D341Med (cell line): ENCODE measurements at places on chromosomes 1 and 21.

GRCh38 chr1:54546651-54547401 is 1.2 kb upstream of the ACOT11 start:
- no peak for DNase-seq

- peak; percentile 94 for DNase-seq
These were observed at the start of gene SYT14 for GRCh38 chr1:209937996-209938959. SYT14 (plus strand) TSS chr1:209938217; CDS start chr1:209938265, 48 bp downstream.

- DNase-seq, result no peak
These were observed 5.7 kb upstream of the ADGRB2 start for GRCh38 chr1:31769720-31770390.

DNA sequence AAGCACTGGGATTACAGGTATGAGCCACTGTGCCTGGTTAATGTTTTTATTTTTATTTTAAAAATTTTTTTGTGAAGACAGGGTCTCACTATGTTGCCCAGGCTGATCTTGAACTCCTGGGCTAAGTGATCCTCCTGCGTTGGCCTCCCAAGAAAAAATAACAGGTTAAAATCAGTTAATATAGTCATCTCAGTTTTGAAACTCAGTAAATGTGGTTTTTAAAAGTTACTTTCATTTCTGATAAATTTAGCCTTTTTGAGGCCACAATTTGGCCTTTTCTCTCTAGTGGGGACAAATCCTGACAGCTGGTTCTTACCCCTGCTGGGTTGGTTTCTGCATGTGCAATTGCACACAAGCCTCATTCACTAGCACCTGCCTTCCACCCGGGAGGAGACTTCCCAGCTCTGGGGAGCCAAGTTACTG is 13.3 kb downstream of the PMF1 start:
- DNase-seq, result no peak

DNA sequence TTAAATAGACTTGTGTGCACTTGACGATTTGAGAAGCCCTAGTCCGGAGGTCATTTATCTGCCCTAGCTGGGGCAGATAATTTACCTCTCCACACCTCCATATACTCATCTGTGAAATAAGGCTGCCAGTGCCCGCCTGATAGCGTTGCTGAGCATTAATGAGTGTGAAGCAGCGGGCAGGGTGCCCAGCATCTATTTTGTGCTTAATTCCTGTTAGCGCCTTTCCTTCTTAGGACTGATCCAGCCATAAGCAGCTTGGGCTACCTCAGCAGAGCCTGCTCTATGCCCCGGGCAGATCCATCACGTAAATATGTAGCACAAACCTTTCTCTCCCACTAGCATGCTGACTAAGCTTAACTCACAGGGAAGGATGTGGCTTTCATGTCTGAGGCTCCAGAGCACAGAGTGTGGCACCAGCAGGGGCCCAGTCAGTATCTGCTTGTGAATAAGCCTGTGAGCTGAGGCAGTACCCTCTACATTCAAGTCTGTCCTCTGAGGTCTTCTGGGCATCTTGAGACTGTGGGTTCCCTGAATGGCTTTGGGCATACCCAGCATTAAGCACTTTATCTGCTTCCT is 21.5 kb upstream of the RNF187 start:
- peak; percentile 78 for DNase-seq

- no peak for DNase-seq
These were observed 76.9 kb downstream of the MRPL37 start for GRCh38 chr1:54276617-54277450.

DNA sequence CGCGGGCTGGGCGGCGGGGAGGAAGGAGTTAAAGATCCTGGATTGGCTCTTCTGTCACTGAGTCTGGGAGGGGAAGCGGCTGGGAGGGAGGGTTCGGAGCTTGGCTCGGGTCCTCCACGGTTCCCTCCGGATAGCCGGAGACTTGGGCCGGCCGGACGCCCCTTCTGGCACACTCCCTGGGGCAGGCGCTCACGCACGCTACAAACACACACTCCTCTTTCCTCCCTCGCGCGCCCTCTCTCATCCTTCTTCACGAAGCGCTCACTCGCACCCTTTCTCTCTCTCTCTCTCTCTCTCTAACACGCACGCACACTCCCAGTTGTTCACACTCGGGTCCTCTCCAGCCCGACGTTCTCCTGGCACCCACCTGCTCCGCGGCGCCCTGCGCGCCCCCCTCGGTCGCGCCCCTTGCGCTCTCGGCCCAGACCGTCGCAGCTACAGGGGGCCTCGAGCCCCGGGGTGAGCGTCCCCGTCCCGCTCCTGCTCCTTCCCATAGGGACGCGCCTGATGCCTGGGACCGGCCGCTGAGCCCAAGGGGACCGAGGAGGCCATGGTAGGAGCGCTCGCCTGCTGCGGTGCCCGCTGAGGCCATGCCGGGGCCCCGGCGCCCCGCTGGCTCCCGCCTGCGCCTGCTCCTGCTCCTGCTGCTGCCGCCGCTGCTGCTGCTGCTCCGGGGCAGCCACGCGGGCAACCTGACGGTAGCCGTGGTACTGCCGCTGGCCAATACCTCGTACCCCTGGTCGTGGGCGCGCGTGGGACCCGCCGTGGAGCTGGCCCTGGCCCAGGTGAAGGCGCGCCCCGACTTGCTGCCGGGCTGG is at the start of gene NPR1:
Gene NPR1, plus strand, starts transcription at position 170 of the 818 bp plus-strand sequence. Its CDS starts 421 bp downstream, at position 591.
- DNase-seq, result peak; percentile 85

DNA sequence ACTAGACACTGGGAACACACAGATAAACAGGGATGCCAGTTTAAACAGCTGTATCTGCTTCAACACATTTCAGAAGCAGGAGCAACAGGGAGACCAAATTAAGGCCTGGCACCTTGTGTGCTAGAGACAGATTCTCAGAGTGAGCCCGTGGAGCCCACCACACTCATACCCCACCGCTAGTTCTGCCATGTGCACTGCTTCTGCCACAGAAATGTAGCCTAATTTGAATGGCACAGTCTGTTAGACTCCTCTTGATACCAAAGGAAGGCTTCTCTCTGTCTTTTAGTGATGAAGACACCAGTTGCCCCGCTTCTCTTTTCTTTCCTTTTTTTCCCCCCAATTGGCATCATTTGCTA is 29.3 kb upstream of the ACP6 start:
- DNase-seq, result no peak

DNA sequence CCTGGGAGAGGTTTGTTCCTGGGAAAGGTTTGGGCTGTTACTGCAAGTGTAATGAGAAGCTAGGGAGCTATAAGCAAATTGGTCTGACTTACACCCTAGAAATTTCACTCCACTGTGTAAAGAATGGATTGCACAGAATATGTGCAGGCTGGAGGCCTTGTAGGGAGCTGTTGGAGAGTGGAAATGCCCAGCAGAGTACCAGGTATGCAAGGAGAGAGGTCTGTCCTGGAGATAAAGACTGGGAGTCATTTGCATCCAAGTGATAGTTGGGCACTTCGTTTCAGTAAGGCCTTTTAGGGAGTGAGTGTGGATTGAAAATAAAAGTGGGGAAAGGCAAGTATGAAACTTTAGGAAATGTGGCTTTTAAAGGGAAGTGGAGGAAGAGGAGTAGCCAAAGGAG is 75.8 kb downstream of the CACNA1E start:
- no peak for DNase-seq
